CD4-positive, alpha-beta T cell treated with Interleukin-15 for 1 hour (primary cell): ENCODE measurements at places on chromosomes 11 and 22.
A peak's percentile ranks its signal among the peaks of the same experiment; 100 is the strongest.

DNA sequence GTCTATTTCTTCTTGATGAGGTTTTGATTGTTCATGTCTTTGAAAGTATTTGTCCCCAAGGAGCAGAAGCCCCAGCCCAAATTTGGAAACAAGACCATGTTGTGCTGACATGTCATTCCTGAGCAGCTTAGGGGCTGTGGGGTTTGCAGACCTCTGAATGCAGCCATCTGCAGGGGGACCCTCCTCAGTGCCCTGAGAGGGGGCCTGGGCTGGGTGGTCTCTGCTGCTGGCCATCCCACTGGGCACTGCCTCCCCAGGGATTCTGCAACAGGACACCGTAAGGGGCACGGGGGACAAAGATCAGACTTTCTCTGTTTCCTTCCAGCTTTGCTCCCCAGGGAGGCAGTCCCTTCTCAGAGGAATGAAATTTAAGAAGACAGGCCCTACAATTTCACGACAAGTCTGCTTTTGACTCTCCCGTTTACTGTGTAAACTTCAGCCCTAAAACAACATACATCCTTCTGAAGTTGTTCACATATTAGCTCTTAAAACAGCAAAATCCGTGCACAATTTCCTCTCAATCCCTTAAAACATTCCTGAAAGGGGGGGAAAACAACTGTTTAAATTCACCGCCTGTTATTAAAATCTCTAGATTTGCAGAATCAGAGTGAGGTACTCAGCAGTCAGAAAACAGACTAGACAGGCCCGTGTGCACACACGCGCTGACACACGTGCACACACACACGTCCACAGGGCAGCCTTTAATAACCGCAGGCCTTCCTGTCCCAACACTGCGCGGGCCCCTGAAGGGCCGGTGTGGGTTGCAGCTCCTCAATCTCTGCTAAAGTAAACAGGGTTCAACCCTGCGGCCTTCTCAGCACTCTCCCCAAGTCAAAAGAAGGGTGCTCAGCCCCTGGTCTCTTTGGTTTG lies 109.8 kb downstream of the KCNQ1 start:
- no peak for DNase-seq

DNA sequence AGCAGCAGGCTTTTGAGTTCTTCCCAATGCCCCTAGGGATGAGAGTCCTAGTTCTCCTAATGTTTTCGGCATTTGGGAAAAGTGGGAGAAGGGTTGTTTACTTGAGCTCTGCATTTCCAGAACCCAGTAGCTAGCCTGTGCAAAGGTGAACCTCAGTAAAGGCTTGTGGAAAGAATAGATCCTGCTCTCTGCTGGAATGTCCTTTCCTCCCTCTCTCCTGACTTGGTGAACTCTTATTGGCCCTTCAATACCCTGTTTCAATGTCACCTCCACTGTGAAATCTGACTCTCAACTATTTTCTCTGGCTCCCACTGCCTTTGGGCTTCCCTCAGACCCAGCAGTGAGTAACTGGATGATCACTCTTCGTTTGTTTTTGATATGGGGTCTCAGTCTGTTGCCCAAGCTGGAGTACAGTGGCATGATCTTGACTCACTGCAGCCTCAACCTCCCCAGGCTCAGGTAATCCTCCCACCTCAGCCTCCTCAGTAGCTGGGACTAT lies 2.4 kb upstream of the UVRAG start:
- no peak for DNase-seq

DNA sequence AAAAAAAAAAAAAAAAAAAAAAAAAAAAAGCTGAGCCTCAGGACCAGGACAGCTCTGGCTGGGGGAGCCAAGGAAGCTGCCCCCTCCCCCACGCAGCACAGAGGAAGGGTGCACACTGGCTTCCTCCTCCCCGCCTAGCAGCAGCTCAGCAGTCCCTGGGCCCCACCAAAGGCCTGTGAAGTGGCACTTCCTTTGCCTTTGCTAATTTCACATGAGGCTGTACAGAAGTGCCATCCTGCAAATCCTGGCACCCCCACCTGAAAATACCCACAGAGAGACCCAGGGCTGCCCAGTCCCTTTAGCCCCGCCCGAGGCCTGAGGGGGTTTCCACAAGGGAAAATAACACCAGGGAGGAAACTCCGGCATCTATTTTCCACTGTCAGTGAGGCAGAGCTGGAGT lies 3.9 kb downstream of the RHOG start:
- peak; percentile 57 for DNase-seq

DNA sequence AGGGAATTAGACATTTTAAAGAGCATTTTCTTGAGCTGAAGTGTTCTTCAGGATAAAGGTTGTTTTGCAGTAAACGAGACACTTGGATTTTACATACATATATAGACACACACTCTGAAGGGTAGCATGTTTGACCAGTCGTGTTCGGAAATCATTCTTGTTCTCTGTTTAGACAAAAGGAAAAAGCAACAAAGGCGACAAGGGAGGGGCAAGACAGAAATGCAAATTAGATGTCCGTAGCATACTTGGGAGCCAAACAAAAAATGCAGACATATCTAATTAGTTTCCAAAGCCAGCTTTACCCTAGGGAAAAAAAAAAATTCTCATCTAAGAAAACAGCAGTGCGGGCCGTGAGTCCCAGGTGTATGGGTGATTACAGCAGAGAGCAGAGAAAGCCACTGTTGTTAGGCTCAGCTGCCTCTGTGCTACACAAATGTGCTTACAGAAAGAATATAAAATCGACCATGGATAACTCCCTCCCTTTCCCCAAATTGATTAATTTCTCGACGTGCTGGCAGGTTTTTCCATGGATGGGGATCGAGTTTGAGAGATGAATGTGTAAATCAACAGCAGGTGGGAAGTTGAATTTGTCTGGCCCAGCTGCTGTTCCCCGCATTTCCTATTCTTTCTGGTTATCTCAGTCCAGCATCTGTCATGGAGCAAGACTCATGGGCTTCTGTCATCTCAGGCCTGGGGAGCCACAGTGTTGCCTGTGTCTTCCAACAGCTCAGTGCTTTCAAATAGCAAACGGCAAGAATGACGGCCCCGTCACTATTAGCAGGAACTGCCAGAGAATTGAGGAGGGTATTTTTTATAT lies 176.5 kb upstream of the TTC12 start:
- DNase-seq = no peak

DNA sequence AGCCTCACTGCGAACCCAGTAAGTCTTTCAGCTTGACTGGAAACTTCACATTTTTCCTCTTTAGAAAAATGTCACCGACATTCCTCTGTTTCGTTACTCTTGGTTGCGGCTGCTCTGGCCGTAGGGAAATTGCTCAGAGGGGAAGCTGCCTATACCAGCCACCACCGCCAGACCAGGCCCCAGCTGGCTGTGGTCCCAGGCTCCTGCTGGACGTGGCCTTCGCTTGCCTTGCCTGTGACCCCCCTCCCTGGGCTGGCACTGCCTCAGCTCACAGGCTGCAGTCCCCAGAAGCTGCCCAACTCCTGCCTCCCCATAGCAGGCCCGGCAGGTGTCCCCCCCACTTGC lies 197.8 kb downstream of the MN1 start:
- DNase-seq = no peak

DNA sequence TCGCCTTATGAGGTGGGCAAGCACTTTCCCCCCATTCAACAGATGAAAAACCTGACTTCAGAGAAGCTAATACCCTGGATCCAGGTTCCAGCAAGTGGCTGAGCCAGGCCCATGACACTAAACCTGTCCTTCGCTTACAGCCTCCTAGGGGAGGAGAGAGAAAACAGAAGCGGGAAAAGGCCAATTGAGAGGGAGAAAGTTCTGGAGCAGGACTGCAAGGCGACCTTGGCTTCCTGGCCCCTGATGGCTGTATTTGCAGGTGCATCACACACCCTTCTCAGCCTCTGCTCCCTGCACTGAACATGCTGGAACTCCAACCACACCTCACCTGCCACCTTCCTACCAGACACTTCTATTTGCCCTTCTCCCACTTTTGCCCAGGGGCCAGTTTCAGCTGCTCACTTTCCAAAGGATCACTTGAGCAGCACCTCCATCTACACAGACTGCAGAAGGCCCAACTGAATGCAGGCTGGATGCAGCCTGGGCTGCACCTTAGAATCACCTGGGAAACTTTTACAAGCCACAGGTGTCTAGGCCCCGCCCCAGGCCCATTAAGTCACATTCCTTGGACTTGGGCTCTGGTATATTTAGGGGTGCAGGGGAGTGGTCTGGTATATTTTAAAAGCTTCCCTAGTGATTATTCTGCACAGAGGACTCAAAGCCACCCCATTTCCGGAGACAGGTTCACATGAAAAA lies 14.3 kb upstream of the ADA2 start:
- no peak for DNase-seq

- peak; percentile 51 for DNase-seq
Measured at GRCh38 chr22:22030493-22031182, 48.1 kb upstream of the TOP3B start.

DNA sequence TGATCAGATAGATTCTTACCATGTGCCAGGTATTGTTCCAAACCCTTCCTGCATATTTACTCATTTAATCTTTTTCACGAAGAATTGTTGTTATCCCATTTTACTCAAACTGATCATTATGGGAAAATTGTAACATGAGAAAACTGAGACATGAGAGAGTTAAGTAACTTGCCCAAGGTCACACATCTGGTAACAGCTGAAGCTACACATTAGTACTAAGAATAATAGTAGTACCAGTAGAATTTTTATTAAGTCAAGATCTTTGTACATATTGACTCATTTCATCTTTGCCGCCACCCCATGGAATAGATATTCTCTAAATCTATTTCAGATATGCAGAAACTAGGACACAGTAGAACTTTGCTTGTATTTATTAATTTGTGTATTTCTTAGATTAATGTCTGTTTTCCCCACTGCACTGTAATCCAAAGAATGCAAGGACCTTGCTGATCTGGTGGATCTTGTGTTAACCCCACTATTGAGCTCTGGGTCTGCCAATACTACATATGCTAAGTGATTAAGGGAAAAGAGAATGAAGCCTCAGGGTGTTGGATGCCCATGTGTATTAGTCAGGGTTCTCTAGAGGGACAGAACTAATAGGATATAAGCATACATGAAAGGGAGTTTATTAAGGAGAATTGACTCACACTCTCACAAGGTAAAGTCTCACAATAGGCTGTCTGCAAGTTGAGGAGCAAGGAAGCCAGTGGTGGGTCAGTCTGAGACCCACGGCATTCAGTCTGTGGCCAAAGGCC lies 72.8 kb downstream of the PARVA start:
- no peak for DNase-seq

GRCh38 chr11:89433278-89433677 lies 57.9 kb downstream of the NOX4 start:
- no peak for DNase-seq

DNA sequence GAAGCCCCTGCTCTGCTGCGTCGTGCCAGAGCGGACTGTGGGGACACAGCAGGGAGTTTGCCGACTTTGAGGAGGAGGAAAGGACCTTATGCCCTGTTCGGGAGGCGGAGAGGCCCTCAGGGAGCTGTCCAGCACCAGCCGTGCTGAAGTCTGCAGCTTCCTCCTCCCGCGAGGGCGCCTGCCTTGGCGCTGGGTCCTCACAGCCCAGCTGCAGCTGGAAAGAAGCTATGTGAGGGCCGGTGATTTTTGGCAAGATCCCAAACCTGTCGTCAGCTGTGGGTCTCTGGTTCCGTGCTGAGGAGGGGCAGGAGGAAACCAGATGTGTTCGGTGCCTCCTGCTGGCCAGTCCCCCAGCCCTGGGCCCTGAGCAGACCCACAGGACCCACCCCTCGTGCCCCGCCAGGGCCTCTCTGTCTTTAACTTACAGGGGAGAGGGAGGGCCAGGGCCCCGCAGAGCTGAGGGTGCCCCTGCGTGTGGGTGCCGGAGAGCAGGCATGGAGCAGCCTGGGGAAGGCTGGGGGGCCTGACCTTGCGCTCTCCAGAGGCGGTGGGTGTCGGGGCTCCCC lies 12.0 kb downstream of the BRSK2 start:
- DNase-seq = peak; percentile 22

DNA sequence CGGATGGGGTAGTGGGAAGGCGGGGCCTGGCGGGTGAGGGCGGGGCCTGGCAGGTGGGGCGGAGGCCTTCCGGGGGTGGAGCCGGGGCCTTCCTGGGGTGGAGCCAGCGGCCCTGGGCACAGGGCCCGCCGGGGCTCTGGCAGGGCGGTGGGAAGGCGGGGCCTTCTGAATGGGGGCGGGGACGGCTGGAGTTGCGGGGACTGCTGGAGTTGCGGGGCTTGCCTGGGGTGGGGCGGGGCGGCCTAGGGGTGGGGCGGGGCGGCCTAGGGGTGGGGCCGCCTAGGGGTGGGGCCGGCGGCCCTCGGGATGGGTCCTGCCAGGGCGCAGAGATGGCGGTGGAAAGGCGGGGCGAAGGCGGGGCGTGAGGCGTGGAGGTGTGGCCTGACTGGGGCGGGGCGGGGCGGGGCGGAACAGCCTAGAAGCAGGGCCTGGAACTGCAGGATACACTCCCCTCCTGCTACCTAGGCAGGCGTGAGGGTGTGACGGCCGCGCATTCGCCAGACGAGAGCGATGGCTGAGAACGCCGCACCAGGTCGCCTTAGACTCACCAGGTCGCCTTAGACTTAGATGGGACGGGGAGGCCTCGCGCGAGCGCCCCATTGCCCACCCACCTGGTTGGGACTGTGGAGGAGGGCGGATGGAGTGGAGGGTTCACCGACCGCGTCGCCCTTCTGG lies 19.3 kb downstream of the RRP7A start:
- DNase-seq = peak; percentile 88

DNA sequence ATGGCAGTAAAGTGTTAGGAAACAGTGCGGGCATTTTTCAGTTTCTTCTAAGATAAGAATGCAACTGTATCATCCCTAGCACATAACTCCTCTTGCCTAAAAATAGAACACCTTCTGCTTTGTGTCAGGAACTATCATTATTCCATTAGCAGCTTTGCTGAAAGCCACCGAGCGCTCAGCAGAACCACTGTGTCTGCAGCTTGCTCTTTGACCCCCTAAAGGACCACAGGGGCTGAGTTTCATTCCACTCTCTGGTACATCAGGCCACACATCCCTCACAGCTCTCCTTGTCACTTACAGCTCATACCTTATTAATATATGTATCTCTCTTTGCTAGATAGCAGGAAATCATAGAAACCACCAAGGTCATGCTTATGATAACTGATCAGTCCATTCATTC lies 360.2 kb downstream of the KCNA4 start:
- no peak for DNase-seq

- no peak for DNase-seq
Measured at GRCh38 chr11:77071671-77072605, 5.2 kb downstream of the CAPN5 start.

- DNase-seq = peak; percentile 13
Measured at GRCh38 chr11:1224491-1225385, 1.9 kb downstream of the MUC5B start.

GRCh38 chr11:68335683-68336082 lies 23.3 kb downstream of the LRP5 start:
- DNase-seq = no peak

- DNase-seq = no peak
Measured at GRCh38 chr11:86292912-86293616, 9.0 kb upstream of the HIKESHI start.
